Heart left ventricle (tissue), 16 donors: ENCODE measurements at places on chromosomes 3 and 15. TPM values are rescaled to one million over a fixed set of nuclear protein-coding genes. Genes with fewer than 3 reads are reported as not detected.

- DNase-seq: no peak
Measured at GRCh38 chr3:102195198-102195948, 239.4 kb upstream of the ZPLD1 start.

- no peak for DNase-seq
Measured at GRCh38 chr15:45662375-45662774, 27.5 kb downstream of the SQOR start.

- DNase-seq: no peak
Measured at GRCh38 chr3:141230293-141230692, 1.3 kb upstream of the PXYLP1 start.

GRCh38 chr15:35693286-35693685 lies 147.3 kb upstream of the DPH6 start:
- DNase-seq: no peak

DNA sequence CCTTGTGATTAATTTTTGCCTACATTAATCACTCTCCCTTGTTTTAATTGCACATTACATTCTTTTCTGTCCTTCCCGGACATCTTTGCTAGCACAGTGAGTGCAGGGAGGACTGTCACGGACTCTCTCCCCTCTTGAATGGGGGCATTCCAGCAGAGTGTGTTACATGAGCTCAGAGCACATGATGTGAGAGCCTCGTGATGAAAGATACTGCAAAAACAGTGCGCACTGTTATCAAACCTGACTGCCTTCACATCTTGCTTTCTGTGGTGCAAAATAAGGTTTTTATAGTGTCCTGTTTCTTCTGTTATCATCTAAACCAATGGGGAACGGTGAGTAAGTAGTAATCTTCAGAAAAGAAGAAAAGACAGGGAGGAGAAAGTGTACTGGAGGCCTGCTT lies 167.5 kb downstream of the PGPEP1L start:
- no peak for DNase-seq

DNA sequence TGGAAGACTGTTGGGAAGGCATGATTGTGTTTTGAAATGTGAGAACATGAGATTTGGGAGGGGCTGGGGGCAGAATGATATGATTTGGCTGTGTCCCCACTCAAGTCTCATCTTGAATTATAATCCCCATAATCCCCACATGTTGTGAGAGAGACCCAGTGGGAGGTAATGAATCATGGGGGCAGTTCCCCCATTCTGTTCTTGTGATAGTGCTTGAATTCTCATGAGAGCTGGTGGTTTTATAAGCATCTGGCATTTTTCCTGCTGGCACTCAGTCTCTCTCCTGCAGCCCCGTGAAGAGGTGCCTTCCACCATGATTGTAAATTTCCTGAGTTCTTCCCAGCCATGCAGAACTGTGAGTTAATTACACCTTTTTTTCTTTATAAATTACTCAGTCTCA lies 430.5 kb downstream of the OTOL1 start:
- no peak for DNase-seq

- DNase-seq: no peak
Measured at GRCh38 chr3:119035014-119035346, 334 bp upstream of the IGSF11 start.

DNA sequence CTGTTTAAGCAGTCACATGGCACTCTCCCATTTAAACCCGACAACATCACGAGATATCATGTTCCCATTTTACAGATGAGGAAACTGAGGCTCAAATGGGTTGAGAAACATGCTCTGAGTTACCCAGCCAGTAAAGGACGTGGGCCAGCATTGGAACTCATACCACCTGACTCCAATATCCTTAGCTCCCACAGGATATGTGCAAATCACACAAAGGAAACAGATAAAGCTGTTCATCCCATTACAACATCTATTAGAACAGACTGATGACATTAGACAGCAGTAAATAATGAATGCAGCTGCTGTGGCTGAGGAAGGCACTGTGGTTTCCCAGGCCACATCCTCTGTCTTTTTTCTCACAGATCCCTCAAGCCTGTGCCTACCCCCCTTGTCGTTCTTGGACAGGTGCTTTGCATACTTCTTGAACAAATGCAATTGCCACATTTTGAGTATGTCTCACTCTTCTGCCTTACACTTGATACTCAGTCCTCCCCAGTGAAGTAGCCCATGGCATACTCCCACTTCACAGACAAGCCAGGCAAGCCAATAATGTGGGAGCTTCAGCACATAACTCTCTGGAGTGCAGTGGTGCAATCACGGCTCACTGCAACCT lies 17.7 kb downstream of the FRMD4B start:
- no peak for DNase-seq

DNA sequence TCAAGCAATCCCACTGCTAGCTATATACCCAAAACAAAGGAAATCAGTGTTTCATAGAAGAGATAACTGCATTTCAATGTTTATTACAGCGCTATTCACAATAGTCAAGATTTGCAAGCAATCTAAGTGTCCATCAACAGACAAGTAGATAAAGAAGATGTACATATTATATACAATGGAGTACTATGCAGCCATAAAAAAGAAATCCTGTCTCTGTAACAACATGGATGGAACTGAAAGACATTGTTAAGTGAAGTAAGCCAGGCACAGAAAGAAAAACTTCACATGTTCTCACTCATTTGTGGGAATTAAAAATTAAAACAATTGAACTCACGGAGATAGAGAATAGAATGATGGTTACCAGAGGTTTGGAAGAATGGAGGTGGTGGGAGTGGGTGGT lies 89.2 kb downstream of the LSAMP start:
- DNase-seq: no peak

GRCh38 chr15:64699751-64700388 lies 75.5 kb downstream of the RBPMS2 start:
- DNase-seq: no peak

DNA sequence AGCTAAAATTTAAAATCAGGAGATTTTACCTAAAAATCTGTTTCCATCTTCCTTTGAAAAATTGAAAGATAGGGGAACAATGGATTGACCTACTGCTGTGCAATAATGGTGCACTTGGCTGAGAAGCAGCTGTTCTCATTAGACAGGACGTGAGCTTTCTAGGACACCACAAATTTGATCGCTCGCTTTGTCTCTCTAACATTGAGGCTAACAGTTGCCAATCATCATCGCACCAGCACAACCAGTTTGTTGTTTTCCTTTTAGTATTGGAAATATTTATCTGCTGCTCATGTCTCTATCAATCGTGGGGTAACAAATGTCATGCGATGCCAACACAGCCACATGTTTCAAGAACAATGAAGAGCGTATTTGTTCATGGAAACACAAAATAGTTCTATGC lies 228.8 kb upstream of the P2RY1 start:
- DNase-seq: no peak

DNA sequence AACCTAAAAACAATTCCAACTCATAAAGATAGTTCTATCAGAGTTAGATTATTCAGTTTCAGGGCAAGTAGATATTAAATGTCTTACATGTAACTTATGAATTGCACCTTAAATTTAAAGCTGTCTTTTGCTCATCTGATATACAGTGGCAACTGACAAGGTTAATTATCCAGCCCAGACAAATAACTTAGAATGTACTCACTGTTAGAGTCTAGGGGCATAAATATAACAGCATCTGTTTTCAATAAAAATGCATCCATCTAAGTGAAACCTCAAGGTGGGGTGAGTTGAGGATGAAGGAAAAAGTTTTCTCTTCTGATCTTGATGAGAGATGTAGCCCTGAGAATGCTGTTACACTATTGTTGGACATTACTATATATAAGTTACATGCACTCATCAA lies 112.6 kb downstream of the FBN1 start:
- DNase-seq: no peak

DNA sequence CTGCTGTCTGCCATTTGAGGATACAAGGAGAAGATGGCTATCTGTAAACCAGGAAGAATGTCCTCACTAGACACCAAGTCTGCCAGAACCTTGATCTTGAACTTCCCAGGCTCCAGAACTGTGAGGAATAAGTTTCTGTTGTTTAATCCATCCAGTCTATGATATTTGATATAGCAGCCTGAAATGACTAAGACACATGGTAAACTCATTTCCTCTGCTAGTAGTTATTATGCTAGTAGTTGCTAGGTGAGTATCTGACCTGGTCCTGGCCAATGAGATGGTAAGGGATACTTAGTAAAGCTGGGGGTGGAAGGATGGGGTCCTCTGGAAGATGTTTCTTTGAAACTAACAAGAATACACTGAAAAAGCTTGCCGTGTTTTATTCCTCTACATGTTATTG lies 280.7 kb upstream of the ARHGEF26 start:
- no peak for DNase-seq

DNA sequence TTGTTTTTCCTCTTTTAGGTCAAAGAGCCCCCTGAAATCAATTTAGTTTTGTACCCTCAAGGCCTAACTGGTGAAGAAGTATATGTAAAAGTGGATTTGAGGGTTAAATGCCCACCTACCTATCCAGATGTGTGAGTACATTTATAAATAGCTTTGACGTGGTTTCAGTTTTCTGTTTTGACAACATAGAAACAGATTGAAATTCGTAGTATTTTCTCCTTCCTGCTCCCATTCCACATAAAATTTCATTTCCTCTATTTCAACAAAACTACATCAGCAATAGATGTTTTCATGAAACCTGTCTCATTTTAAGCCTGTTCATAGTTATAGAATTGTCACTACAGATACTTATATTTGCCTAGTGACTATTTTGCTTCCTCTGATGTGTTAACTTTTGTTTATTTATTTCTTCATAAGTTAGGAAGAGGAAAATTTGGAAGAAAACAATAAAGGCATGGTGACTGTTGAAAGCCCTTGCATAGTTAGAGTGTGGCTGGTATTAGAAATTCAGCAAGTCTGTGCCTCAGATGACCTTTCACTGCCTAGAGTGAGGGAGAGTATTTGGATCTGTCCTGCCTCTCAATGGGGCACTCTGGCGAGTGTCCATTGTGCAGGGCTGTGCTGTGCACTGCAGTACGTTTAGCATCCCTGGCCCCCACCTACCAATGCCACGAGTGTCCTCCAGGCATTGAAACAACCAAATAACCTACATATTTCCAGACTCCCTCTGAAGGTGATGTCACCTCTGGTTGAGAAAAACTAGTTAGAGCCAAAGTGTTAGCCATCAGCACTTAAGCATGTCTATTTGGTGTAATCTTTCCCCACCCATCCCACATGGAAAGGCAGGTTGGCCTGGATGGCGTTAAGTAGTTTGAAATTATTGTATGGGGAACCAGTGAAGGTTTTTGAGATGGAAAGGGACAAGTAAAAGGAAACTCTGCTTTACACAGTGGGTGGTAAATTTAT lies 5.9 kb downstream of the EIF2AK4 start:
- DNase-seq: no peak

GRCh38 chr3:15924914-15925313 lies 127.1 kb upstream of the ANKRD28 start:
- no peak for DNase-seq

DNA sequence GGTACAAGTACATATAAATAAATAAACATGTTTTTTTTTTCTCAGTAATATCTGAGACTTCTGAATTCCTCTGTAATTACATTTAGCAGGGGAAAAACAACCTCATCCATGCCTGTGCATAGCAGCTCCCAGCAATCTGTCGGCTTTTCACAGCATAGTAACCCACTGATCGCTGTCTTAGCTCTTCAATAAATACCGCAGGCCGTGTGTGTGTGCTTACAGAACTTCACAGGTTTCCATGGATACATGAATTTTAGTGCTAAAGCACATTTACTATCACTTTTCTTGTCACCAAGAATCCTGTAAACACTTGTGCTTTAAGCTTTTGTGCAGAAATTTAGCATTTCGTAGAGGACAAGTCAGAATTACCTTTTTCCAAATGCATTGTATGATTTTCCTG lies 4.0 kb upstream of the PLAAT1 start:
- no peak for DNase-seq

DNA sequence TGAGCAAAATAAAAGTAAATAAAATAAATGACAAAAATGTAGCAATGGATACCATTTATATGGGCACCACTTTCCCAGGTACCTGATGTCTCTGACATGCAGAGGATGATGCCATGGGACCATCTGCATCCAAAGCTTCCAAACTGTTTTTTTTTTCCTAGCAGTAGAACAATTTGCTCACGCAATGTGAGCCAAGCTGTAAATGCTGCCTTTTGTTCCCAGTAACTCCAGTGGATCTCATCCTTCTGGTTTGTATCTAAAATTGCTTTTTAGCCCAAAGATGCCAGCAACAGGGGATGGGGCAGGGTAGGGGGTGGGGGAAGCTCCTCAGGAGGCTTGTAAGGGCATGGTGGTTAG lies 32.7 kb downstream of the SLC12A8 start:
- no peak for DNase-seq

- DNase-seq: peak; percentile 87
Measured at GRCh38 chr15:101121511-101122090, 130.2 kb downstream of the CHSY1 start.

DNA sequence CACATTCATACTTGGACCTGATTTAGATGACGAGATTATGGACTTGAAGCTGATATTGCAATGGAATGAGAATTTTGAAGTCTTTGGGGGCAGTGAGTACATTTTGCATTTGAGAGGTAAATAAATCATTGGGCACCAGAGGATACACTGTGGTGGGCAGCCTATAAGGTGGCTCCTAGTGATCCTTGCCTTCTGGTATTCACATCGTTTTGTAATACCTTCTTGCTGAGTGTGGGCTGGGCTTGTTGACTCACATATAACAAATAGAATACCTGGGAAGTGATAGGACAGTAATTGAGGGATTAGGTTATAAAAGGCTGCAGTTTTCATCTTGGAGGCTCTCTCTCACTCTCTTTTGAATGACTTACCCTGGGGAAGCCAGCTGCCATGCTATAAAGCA lies 605.5 kb upstream of the KCNMB2 start:
- DNase-seq: no peak

GRCh38 chr3:6142707-6143106 lies 718.2 kb upstream of the GRM7 start:
- no peak for DNase-seq

DNA sequence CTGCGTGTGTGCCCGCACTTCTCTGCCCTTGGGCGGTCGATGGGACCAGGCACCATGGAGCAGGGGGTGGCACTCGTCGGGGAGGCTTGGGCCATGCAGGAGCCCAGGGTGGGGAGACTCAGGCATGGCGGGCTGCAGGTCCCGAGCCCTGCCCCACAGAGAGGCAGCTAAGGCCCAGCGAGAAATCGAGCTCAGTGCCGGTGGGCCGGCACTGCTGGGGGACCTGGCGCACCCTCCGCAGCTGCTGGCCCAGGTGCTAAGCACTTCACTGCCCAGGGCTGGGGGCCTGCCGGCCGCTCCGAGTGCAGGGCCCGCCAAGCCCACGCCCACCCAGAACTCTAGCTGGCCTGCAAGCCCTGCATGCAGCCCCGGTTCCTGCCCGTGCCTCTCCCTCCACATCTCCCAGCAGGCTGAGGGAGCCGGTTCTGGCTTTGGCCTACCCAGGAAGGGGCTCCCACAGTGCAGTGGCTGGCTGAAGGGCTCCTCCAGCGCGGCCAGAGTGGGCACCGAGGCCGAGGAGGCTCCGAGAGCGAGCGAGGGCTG lies 553 bp upstream of the RTP4 start:
- no peak for DNase-seq

GRCh38 chr3:70120357-70120966 lies 120.9 kb downstream of the SAMMSON start:
- no peak for DNase-seq

SUCLG2 gene
- total RNA-seq: 119 TPM

MESP2 gene
- total RNA-seq: not detected

KLF15 gene
- 20.6 TPM for total RNA-seq

WWTR1 gene
- 39.8 TPM for total RNA-seq

DGKG gene
- 21.6 TPM for total RNA-seq

KPNA1 gene
- 100 TPM for total RNA-seq

COX5A gene
- total RNA-seq: 971 TPM

FGD5 gene
- 14.3 TPM for total RNA-seq
